ENCODE measurements at places on chromosomes 5 and 9.

DNA sequence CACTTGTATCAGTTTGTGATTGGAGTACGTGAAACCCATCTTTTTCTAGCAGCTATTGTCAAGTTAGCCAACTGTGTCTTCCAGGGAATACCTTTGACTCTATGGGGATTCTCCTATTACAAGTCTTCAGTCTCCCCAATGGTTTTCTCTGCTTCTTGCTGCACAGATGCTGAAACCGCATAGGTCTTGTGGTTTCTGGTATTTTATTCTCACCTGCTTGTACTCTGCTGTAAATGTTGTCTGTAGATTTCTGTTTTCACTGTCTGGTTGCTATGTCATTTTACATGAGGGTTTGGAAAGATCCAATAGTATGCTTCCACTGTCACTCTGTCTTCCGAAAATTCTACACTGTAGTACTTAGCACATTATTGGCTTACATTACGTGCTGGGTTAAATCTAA is 1196.9 kb upstream of the C9orf72 start:
- DNase-seq, result no peak

GRCh38 chr9:81373294-81373693 is 316.1 kb downstream of the TLE1 start:
- no peak for DNase-seq

DNA sequence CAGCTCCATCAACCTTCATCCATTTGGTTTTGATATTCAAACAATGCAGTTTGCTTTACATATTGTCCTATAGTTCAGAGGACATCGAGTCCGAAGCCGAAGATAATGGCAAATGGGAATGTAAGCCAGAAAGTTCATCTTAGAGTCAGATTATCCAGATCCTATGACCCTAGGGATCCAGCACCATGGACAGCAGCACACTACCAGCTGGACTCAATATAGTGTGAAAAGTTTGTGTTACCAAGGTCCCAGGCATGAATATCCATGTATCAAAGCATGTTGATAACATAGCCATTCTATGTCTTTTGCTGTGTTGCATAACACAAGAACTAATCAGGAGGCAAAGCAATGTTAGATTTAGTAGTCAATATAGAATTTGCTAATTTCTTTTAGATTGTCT is 46.3 kb downstream of the FSTL4 start:
- no peak for DNase-seq

DNA sequence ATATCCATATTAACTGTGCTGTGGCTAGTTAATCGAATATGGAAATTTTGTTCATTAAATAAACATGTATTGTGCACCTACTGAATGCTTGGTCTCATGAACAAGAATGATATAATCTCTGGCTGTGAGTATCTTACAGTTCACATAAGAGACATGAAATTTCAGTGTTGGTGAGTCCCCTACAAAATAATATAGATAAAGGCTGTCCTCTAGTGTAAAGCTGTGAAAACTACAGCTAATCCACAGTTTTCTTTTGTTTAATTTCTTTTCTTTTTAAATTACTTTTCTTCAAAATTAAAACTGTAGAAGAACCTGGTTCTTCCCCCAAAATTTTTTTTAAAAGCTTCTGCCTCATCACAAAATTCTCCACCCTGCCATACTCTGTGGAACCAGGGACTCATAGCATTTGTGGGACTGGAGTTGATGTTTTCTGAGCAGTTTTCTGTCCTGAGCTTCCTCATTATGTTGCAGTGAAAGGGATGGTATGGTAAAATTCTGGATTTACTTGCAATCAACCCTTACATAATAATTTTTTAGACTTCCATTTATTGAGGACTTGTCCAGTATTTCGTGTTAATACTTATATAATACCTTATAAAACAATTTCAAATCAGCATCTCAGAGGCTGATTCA is 135.0 kb downstream of the STK32A start:
- DNase-seq, result no peak

GRCh38 chr9:30970812-30971211 is 1413.6 kb upstream of the ACO1 start:
- no peak for DNase-seq

DNA sequence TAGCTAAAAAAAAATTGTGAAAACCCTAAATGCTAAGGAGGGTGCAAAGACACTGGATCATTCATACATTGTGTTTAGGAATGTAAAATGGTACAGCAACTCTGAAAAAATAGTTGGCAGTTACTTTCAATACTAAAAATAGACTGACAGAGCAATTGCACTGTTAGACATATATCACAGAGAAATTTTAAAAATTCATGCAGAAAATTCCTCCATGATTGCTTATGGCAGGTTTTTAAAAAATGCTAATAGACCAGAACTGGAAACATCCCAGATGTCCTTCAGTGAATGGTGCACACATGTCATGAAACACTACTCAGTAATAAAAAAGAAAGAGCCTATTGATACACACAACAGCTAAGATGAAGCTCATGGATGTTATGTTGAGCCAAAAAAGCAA is 349.8 kb upstream of the DAB2 start:
- DNase-seq, result no peak

GRCh38 chr9:135241381-135242048 is 154.0 kb downstream of the OLFM1 start:
- no peak for DNase-seq

DNA sequence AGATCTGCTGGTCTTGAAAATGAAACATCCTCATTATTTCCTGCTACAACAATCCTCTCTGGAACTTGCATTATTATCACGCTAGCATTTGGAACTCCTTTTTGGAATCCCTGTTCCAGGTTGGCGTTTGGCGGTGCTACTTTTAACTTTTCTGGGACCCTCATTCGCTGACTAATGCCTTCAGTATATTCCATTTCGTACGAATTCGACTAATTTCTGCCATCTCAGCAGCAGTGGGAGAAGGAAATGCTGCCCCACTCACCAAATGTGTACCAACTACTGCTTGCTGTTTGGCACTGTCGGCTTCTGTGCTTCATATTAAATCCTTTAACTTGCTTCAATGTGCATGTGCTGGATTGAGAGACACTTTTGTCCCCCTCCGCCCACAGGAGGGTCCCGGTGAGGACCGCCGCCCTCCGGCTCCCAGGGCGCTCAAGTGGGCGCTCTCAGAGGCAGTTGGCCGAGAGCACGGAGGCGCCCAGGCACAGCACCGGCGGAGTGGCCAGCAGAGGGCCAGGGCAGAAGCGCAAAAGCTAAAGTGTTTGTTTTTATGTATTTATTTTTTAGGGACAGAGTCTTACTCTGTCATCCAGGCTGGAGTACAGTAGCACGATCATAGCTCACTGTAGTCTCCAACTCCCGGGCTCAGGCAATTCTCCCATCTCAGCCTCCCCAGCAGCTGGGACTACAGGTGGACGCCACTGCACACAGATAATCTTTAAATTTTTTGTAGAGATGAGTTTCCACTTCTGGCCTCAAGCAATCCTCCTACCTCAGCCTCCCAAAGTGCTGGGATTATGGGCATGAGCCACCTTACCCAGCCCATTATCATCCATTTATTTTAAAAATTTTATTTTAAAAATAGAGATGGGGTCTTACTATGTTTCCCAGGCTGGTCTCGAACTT is 11.9 kb downstream of the PDE6A start:
- no peak for DNase-seq

DNA sequence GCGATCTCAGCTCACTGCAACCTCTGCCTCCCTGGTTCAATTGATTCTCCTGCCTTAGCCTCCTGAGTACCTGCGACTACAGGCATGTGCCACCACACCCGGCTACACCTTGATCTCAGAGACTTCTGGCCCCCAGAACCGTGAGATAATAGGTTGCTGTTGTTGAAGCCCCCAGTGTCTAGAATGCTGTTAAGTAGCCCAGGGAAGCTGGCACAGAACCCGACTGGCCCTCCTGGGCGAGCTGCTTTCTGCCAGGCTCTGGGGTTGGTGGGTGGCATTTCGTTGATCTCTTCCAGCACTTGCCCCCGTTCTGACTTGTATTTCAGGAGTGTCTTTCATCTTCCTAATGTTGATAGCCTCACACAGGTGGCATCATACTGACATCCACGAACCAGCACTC is 807.1 kb downstream of the CDH9 start:
- DNase-seq, result no peak

GRCh38 chr5:35822511-35822910 is 34.2 kb upstream of the IL7R start:
- DNase-seq, result no peak

DNA sequence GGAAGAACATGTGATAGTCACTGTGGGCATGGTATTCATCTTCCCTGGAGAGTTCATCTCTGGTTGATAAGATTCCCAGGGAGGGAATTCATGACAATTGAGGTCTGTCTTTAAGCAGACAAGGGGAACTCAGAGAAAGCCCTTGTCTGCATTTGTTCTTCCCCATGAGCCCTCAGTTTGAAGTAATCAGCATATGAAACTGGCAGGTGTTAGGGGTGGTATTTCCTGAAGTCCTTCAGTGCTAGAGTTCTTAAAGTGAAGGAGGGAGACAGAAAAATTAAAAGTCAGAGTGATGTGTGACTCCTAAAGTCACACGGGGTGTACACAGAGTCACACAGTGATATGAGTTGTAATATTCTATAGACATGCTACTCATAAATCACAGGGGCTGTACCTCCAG is 60.6 kb upstream of the SYK start:
- no peak for DNase-seq
